ENCODE measurements at places on chromosomes 11 and 22. TPM values are rescaled to one million over a fixed set of nuclear protein-coding genes. Genes with fewer than 3 reads are reported as not detected.

- no peak for DNase-seq
Measured at GRCh38 chr11:71202966-71203365, 49.4 kb downstream of the SHANK2 start.

GRCh38 chr11:75264971-75265370 lies 24.4 kb downstream of the TPBGL start:
- DNase-seq: no peak

DNA sequence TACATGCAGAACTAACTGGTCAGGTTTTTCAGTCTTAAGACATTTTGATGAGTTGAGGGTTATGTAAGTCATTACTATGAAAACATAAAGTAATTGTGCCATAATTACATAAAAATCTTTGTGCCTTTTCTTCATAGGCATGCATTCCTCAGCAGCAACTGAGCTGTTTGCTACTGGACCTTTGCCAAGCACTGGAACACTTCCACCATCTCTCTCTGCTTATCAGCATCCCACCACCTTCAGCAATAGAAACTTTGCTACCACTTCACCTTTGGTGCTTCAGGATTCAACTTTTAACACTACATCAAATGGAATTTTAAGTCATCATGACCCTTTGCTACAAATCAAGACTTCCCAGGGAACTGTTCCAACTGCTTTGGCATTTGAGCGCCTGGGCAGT lies 39.0 kb downstream of the QSER1 start:
- DNase-seq: no peak

Gene RAG1
- 1.6 TPM for total RNA-seq

Gene LRFN4
- 13.5 TPM for total RNA-seq

DNA sequence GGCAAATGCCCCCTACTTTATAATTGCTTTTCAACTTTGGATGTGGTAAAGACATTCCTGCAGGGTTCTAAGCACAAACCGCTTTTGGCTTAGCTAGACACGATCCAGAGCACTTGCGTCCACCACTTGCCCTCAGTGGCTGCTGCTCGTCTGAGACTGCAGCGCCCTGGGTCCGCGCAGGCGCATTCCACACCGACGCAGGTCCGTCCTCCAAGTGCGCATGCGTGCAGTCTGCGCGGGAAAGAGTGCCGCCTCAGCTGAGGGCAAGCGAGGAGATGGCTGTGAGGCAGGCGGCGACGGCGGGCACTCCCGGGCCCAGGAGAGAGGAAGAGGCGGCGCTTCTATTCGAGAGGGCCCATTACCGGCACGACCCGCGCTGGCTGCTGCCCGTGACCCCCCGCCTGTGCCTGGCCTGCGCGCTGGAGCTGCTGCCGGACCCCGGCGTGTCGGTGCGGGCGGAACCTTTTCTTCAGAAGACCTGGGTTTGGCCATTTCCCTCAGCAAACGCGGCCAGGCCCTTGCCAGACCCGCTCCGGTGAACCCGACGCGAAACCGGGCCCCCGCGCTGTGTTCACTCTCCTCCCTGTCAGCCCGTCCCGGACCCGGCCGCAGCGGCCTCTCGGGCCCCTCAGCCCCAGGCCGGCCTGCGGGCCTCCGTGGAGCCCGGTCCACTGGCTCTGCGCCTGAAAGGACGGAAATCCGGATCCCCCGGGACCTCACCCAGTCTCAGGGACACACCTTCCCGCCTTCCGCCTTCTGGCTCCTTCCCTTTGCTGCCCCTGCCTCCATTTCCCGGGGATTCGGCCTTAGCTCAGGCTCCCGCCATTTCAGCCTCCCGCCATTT lies at the start of gene MEI1:
MEI1 (plus strand) TSS at position 240 of the 844 bp plus-strand sequence; CDS start at position 276, 36 bp downstream.
- DNase-seq: peak; percentile 87

Gene SPI1
- total RNA-seq: 8.3 TPM

Gene BIK
- 0.41 TPM for total RNA-seq

DNA sequence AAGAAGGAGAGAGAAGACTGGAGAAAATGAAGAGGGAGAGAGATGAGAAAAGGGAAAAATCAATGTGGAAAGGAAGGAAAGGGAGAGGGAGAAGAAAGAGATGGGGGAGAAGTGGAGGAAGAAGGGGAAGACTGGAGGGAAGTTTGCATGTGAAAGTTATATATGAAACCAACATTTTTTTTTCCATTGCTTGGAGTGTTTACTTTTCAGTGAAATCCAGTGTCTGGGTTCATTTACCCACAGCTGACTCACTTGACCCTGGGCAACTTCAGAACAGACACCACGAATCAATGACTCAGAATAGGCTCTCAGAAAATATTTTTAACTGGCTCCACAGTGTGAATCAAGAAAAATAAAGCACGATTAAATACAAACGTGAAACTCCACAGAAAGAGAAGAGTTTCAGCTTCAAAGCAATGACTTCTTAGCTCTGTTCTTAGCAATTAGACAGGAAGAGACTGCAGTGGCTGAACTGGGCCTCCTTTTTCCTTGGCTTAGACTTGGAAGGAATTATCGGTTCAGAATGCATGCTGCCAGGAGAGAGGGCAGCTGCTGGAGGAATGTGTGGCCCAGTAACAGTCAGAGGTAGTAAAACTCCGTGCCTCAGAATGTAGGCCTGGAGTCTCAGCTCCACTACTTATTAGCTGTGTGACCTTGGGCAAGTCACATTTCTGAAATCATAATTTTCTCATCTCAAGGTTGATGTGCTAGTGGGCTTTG lies 237.5 kb downstream of the MIAT start:
- no peak for DNase-seq

GRCh38 chr11:57407010-57407920 lies 16.8 kb upstream of the PRG2 start:
- DNase-seq: peak; percentile 31

DNA sequence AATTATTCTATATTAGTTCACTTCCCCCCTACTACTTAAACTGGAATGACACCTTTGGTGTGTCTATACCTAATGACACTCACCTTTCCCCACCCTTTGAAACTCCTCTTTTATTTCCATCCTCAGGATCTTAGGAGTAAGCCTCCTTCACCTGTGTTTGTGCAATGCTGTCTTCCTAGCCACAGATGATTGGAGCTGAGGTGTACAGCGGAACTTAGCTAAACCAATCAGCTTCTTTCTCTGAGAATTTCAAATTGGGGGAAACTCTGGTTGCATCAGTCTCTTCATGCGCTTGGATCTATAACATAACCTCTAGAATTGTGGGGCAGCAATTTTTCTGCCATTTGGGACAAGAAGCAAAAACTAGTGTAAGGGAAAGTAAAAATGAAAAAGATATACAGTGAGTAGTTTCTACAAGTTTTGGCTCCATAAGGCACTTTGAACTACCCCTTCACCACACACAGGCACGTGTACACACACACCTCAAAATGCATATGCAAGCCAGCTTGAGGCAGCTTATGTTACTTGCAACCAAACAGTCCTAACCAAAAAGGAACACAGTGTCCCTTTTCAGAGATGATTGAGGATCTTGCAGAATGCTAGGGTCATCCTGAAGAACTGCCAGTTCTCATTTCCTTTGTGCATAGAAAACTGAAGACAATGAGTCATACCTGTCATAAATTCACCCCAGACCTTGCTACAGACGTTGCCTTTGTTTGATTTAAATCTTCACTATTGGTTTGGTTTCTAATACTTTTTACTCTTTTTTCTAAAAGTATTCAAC lies 36.0 kb upstream of the LDLRAD3 start:
- no peak for DNase-seq

DNA sequence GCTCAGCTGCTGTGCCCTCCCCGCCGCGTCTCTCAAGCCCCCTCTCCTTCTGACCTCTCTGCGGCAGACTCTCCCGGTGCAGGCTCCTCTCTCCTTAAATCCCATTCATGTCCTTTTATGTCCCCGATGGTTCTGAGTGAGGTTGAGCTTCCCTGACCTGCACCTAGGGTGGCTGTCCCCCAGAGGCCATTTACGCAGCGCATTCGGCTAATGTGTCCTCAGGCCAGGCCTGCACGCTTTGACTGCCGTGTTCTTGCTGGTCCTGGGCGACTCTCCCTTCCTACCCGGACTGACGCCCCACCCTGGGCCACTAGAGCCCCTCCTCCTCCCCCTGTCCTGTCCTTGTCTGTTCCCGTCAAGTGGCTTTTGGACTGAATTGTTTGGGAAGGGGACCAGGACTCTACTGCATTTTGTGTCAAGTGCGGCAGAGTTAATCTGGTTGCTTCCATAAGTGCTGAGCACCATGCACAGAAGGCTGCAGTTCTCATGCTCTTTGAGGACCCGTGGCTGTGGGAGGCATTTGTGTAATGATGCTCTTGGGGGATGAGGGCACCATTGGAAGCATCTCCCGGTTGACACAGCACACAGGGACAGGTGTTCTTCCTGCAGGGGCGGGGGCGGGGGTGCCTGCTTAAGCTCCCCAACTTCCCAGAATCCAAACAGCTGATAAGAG lies 37.1 kb downstream of the IGHMBP2 start:
- DNase-seq: no peak

DNA sequence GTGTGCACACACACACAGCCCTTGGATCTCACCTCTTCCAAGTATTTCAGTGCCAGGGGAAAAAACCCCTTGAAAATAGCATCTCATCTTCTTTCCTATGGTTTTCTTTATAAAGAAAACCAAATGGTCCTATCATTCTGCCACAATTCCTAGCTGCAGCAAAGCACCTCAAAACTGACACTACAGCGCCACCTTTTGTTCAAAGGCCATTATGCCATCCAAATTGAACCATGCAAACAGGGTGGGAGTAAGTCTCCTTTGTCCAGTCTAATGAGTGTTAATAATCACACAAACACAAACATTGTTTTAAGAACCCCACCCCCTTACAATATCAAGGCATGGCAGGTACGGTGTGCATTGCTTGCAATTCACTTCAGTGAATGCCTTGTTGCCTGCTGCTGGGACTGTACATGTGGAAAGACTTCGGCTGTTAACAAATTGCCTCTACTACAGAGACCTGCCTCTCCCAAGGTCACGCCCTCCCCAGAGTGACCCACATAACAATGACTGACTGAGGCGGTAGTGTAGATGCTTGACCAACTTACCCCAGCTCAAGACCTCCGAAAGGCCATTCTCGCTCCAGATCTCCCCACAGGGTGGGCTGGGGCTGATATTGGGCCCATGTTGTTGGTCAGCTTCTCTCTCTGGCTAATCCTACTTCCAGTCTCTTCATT lies 31.7 kb downstream of the FAM181B start:
- no peak for DNase-seq

- no peak for DNase-seq
Measured at GRCh38 chr22:43753688-43754087, 58.4 kb downstream of the EFCAB6 start.

GRCh38 chr11:93225662-93226061 lies 27.9 kb upstream of the SLC36A4 start:
- no peak for DNase-seq

DNA sequence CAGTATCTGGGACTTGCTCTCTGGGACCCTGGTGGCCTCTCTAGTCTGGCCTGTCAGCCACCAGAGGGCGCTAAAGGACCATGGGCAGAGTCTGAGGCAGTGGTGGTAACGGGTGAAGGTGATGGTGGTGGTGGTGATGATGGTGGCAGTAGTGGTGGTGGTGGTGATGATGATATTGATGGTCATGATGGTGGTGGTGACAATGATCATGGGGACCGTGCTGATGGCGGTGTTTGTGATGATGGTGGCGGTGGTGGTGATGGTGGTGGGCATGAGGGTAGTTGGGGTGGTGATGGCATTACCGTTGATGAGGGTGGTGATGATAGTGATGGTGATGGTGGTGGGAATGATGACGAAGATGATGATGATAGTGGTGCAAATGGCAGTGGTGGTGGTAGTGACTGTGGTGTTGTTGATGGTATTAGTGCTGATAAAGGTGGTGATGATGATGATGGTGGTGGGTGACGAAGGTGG lies 16.0 kb downstream of the TRPM5 start:
- peak; percentile 71 for DNase-seq

Gene KRTAP5-7
- not detected for total RNA-seq

- DNase-seq: no peak
Measured at GRCh38 chr11:61183645-61184044, 19.7 kb upstream of the PGA3 start.

- no peak for DNase-seq
Measured at GRCh38 chr22:24483976-24484545, 11.1 kb upstream of the UPB1 start.

Gene HOATZ
- not detected for total RNA-seq

- no peak for DNase-seq
Measured at GRCh38 chr11:61607426-61607825, 26.6 kb upstream of the SYT7 start.

GRCh38 chr22:39173787-39174497 lies 21.5 kb upstream of the CBX7 start:
- no peak for DNase-seq

DNA sequence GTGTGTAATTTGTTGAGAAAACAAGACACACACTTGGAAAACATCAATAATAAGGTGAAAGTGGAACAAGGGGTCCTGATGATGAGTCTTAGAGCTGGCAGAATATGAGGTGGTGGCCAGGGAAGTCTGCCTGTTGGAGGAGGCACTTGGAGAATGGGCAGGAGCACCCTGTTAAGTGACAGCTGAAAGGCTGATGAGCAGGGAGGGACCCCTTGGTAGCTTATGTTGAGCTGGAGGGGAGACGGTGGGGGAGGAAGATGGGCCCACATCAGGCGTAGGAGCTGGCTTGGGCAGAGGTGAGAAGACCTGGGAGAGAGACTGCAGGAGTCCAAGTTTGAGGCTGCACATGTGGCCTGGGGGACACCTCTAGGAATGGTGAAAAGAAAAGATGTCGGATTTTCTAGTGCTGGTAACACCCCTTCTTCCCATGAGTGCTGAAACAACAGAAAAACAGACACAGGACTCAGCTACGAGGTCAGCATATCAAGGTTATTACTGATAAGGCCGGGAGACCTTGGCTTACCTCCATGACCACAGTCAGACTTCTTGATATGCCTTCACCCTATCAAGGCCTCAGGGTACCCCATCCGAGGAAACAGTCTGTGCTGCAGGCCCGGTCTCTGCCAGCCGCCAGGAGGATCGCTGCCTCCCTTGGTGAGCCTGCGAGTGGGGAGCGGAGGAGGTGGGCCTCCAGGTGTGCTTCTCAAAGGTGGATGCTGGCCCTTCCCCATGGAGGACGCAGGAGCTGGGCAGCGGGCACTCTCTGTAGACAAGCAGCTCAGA lies 14.3 kb upstream of the C11orf96 start:
- DNase-seq: no peak

- DNase-seq: no peak
Measured at GRCh38 chr11:59778122-59778521, 22.9 kb downstream of the STX3 start.

GRCh38 chr11:88482871-88483301 lies 145.3 kb upstream of the CTSC start:
- no peak for DNase-seq

Measured in left ventricle myocardium inferior (tissue), 1 donor.